ENCODE measurements at places on chromosomes 1 and 21. TPM values are rescaled to one million over a fixed set of nuclear protein-coding genes. Genes with fewer than 3 reads are reported as not detected.

Gene RNU1-1
- total RNA-seq: under 0.01 TPM

Gene WDR64
- not detected for total RNA-seq

Gene C1orf174
- total RNA-seq: 23.7 TPM

Gene ESPN
- 1.6 TPM for total RNA-seq

Gene RXFP4
- not detected for total RNA-seq

Gene SRGAP2
- 88.1 TPM for total RNA-seq

Gene NRAS
- total RNA-seq: 29.0 TPM

Gene GLMP
- 36.0 TPM for total RNA-seq

Gene S100A7A
- not detected for total RNA-seq

Gene LMOD1
- total RNA-seq: 16.2 TPM

Gene DHCR24
- total RNA-seq: 303 TPM

Gene GNG12
- total RNA-seq: 100 TPM

Gene PRR9
- total RNA-seq: not detected

Gene SPATA21
- 0.30 TPM for total RNA-seq

Gene ATP13A2
- 54.7 TPM for total RNA-seq

- DNase-seq: no peak
- peaks cover 8% of the 10 kb centered on the region for H3K4me1 ChIP-seq
- no peak overlapping the region for H3K27ac ChIP-seq
- no peak overlapping the region for H3K4me3 ChIP-seq
- H3K36me3 ChIP-seq: no peaks in the 10 kb centered on the region
- peaks cover 8% of the 10 kb centered on the region for H3K27me3 ChIP-seq
Measured at GRCh38 chr1:182668521-182669054, 15.8 kb downstream of the RGS8 start.

GRCh38 chr1:116420417-116421200 is 47.6 kb downstream of the ATP1A1 start:
- H3K36me3 ChIP-seq: no peaks in the 10 kb centered on the region
- H3K27me3 ChIP-seq: no peaks in the 10 kb centered on the region
- no peak overlapping the region for H3K4me3 ChIP-seq
- H3K27ac ChIP-seq: no peak overlapping the region
- H3K4me1 ChIP-seq: peaks cover 31% of the 10 kb centered on the region

DNA sequence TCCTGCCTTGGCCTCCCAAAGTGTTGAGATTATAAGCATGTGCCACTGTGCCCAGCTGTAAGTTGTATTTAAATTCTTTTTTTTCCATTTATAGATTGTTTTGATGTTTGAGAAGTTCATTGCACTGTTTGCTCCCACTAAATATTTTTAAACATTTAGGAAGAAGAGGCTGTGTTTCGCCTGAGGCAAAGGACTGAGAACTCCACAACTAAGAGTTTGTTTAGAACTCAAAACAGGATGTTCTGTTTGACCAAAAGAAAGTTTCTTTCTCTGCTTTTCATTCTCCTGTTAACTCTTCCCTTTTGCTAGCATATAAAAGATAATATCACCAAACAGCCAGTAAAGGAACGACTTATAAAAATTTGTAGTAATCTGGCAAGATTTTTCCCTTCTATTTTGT is 87.0 kb downstream of the RUNX1 start:
- H3K27me3 ChIP-seq: no peaks in the 10 kb centered on the region
- no peaks in the 10 kb centered on the region for H3K36me3 ChIP-seq
- no peak overlapping the region for H3K27ac ChIP-seq
- H3K4me3 ChIP-seq: no peak overlapping the region
- no peak for DNase-seq

DNA sequence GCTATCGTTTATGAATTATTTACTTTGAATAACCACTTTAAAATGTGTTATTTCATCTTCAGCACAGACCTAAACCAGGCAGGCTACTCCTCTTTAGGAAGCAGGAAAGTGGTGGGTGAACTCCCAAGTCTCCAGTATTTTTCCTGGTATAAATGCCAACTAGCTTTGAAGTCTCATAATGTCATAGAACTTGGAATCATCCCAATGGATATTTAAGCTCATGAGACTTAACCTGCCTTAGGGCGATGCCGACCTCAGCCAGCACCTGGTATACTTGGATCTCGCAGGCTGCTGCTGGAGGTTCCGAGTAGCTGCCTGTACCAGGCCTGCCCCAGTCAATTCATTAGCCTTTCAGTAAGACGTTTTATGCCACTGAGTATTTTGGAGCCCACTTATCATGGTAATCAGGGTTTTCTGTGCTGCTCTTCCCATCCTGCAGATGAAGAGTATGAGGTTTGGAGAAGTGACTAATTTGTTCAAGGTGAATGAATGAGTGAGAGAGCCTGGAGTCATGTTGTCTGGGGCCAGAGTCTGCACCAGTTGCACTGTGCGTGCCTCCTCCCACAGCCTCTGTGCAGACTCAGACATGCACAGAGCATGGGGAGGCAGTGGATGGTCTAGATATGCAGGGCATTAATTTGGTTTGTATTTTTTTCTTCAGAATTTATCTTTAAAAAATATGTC is 34.9 kb downstream of the VANGL1 start:
- H3K4me3 ChIP-seq: no peak overlapping the region
- no peak overlapping the region for H3K27ac ChIP-seq
- no peaks in the 10 kb centered on the region for H3K27me3 ChIP-seq
- no peak for DNase-seq
- no peaks in the 10 kb centered on the region for H3K4me1 ChIP-seq

DNA sequence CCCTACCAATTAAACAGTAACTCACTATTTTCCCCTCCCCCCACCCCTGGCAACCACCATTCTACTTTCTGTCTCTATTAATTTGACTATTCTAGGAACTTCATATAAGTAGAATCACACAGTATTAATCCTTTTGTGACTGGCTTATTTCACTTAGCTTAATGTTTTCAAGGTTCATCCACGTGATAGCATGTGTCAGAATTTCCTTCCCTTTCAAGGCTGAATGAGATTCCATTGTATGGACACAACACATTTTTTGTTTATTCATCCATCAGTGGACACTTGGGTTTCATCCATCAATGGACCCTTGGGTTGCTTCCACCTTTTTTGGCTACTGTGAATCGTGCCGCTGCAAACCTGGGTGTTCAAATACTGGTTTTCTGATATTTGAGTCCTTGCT is 41.7 kb downstream of the EIF2D start:
- DNase-seq: no peak
- H3K27me3 ChIP-seq: no peaks in the 10 kb centered on the region
- H3K27ac ChIP-seq: no peak overlapping the region
- peaks cover 93% of the 10 kb centered on the region for H3K4me1 ChIP-seq

- no peak overlapping the region for H3K4me3 ChIP-seq
- H3K27ac ChIP-seq: no peak overlapping the region
- no peak for DNase-seq
Measured at GRCh38 chr21:39616211-39616772, 3.6 kb downstream of the B3GALT5 start.

GRCh38 chr21:31180256-31181081 is 142.2 kb upstream of the KRTAP19-8 start:
- no peak overlapping the region for H3K4me3 ChIP-seq
- H3K4me1 ChIP-seq: peaks cover 12% of the 10 kb centered on the region
- no peak overlapping the region for H3K27ac ChIP-seq
- no peaks in the 10 kb centered on the region for H3K27me3 ChIP-seq

DNA sequence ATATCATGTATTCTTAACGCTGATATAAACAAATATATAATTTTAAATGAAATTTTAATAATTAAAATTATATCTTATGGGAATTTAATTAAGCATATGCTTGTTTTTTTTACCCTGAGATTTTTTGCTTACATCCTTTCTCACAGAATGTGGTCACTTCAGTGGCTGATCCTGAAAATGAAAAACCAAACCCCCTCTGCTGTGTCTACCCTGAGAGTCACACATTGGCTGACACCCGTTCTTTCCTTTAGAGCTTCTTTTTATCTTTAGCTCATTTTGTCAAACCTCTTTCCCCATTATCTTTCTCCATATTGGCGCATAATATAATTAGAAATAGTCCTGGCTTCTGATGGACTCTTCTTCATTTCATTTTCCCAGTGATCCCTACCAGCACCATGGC is 10.8 kb upstream of the CACYBP start:
- H3K36me3 ChIP-seq: no peaks in the 10 kb centered on the region
- no peak for DNase-seq
- H3K27ac ChIP-seq: no peak overlapping the region
- no peaks in the 10 kb centered on the region for H3K27me3 ChIP-seq

GRCh38 chr1:163785868-163786405 is 464.2 kb downstream of the NUF2 start:
- no peak overlapping the region for H3K27ac ChIP-seq
- no peaks in the 10 kb centered on the region for H3K27me3 ChIP-seq
- H3K36me3 ChIP-seq: no peaks in the 10 kb centered on the region
- no peak for DNase-seq
- H3K4me1 ChIP-seq: no peaks in the 10 kb centered on the region
- H3K4me3 ChIP-seq: no peak overlapping the region

- H3K27ac ChIP-seq: peak overlapping the region; percentile 88
- DNase-seq: no peak
- no peak overlapping the region for H3K4me3 ChIP-seq
- peaks cover 26% of the 10 kb centered on the region for H3K27me3 ChIP-seq
- H3K36me3 ChIP-seq: no peaks in the 10 kb centered on the region
Measured at GRCh38 chr21:38989379-38989744, 183.6 kb downstream of the ETS2 start.

DNA sequence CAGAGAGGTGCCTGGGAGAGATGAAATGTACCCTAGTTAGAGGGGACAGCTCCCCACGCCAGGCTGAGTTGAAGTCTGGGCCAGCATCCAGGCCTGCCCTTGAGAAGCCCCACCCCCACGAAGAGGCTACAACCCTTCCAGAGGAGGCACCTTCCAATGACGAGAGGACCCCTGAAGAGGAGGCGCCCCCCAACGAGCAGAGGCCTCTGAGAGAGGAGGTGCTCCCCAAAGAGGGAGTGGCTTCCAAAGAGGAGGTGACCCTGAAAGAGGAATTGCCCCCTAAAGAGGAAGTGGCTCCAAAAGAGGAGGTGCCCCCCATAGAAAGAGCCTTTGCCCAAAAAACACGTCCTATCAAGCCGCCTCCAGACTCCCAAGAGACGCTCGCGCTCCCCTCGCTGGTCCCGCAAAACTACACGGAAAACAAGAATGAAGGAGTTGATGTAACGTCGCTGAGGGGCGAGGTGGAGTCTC is 3.1 kb downstream of the EVA1B start:
- H3K27ac ChIP-seq: peak overlapping the region; percentile 90
- DNase-seq: no peak
- H3K36me3 ChIP-seq: no peaks in the 10 kb centered on the region
- H3K27me3 ChIP-seq: no peaks in the 10 kb centered on the region
- peak overlapping the region; percentile 62 for H3K4me3 ChIP-seq

DNA sequence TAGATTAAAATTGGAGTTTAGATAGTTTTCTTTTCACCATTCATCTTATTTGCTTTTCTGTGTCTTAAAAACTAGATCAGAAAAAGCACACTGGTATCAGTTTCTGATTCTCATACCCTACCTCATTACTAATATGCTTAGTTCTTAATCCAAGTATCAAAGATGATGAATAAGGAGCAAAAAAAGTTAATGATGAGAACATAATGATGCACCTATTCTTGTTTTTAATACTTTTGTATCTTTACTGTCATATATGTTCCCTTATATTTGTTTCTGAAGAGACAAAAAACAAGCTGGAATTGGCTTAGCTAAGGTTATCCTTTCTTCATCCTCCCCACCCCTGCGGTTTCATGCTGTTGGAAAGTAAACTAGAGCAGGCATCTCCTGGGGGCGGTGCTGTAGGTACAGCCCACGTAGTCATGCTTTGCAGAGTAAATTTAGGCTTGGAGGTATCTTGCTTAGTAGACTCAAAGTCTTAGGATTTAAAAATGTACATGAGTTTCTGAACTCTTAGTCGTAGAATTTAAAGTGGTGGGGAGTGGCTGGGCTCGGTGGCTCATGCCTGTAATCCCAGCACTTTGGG is 16.4 kb downstream of the CNIH4 start:
- no peak overlapping the region for H3K4me3 ChIP-seq
- H3K36me3 ChIP-seq: peaks cover 99% of the 10 kb centered on the region
- H3K4me1 ChIP-seq: peaks cover 24% of the 10 kb centered on the region
- no peak overlapping the region for H3K27ac ChIP-seq

- no peak overlapping the region for H3K4me3 ChIP-seq
- no peak for DNase-seq
- no peak overlapping the region for H3K27ac ChIP-seq
- H3K4me1 ChIP-seq: peaks cover 87% of the 10 kb centered on the region
- no peaks in the 10 kb centered on the region for H3K36me3 ChIP-seq
Measured at GRCh38 chr21:45084121-45084520, 9.7 kb downstream of the ADARB1 start.

DNA sequence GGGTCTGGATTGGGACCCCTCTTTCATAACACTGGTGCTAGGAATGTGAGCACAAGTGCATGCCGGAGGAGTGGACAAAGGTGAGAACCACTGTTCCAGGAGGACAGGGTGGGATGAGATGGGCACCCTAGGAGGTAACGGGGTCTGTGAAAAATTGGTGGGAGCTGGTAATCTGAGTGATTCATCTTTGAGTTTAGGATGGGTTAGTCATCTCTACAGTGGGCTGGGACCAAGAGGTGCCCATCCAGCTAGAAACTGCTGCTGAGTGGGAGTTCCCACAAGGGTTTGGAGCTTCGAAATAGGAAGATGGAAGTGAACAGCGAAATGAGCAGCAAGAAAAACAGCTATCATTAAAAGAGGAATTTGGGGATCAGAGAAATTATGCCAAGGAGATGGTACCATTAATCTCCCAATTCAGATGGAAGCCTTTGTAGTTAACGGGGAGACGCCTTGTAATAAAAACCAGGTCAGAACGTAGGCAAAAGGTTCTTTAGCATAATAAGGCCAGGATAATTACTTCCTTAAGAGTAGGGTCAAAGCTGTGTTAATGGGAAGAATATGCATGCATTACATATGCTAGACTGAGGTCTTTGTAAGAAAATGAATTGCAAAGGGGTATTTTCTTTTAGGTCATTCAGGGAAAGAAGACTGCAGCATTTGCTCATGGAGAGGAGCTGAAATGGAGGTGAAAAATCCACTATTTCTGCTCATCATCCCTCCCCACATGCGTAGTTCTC is 55.5 kb downstream of the OLFML3 start:
- no peak overlapping the region for H3K4me3 ChIP-seq
- H3K4me1 ChIP-seq: no peaks in the 10 kb centered on the region
- H3K27ac ChIP-seq: no peak overlapping the region
- DNase-seq: no peak
- H3K27me3 ChIP-seq: no peaks in the 10 kb centered on the region
- no peaks in the 10 kb centered on the region for H3K36me3 ChIP-seq

GRCh38 chr21:41942457-41942856 is 11.4 kb downstream of the C2CD2 start:
- no peak overlapping the region for H3K4me3 ChIP-seq
- no peaks in the 10 kb centered on the region for H3K4me1 ChIP-seq
- no peaks in the 10 kb centered on the region for H3K27me3 ChIP-seq
- peak; percentile 61 for DNase-seq
- no peaks in the 10 kb centered on the region for H3K36me3 ChIP-seq
- no peak overlapping the region for H3K27ac ChIP-seq

- no peaks in the 10 kb centered on the region for H3K27me3 ChIP-seq
- peaks cover 49% of the 10 kb centered on the region for H3K4me1 ChIP-seq
- DNase-seq: no peak
- peak overlapping the region; percentile 85 for H3K4me3 ChIP-seq
Measured at GRCh38 chr1:100250264-100250663, 630 bp upstream of the DBT start.
